ENCODE measurements at places on chromosomes 6 and 20.

- DNase-seq = no peak
Observed at GRCh38 chr6:6220718-6221117, 99.7 kb downstream of the F13A1 start.

DNA sequence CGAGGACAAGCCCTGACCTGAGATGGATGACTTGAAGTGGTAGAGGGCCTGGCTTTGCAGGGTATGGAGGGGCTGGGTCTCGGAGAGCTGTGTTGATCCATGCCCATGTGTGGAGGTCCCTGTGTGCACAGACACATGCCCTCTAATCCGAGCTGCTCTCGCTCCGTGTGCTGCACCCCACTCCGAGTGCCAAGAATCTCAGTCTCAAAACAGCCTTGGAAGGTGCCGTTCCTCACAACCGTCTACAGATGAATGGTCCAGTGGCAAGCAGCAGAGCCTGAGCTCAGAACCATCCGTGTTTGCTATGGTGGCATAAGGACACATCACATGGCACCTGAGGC lies 92.4 kb downstream of the RAMACL start:
- no peak for DNase-seq

GRCh38 chr20:16848061-16848460 lies 99.9 kb downstream of the OTOR start:
- DNase-seq = no peak

GRCh38 chr20:32988008-32988407 lies 16.2 kb downstream of the SUN5 start:
- no peak for DNase-seq

DNA sequence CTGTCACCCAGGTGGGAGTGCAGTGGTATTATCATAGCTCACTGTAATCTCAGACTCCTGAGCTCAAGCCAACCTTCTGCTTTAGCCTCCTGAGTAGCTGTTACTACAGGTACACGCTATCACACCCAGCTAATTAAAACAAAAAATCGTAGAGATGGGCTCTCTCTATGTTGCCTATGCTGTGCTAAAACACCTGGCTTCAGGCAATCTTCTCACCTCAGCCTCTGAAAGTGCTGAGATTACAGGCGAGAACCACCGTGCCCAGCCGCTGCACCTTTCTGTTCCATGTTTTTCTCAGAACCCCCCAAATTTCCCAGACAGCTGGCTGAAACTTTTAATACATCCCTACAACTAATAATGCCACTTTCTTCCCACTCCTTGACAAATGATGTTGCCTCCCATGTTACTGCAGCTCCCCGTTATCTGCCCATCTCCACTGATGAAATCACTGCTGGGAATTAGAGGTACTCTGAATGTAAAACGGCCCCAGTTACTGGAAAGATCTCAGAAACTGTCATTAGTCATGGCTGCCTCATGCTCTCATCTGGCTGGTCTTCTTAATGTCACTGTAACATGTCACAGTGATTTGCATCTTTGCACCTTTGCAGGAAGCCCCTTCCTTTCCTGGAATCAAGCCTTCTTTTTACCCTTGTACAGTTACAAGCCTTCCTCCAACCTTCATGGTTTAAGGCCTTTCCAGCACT lies 697.5 kb downstream of the PRKN start:
- no peak for DNase-seq

GRCh38 chr20:45964006-45964400 lies 8.0 kb downstream of the ZNF335 start:
- no peak for DNase-seq

DNA sequence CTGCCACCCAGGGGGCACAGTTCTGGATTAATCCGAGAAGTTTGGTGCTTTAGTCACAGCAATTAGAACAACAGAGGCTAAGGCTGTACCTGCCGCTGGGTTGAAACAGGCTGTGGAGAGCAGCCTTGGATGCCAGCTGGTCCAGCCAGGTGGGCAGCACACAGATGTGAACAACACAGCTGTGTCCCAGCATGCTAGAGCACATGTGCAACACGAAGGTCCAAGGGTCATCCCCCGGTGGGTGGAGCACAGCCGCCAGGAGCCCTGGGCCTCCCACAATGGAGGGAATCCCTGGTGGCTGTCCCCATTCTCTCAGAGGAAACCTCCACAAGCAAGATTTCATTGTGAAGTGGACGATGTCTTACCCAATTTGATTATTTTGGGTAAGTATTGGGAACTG lies 99.2 kb upstream of the SYNDIG1 start:
- no peak for DNase-seq

DNA sequence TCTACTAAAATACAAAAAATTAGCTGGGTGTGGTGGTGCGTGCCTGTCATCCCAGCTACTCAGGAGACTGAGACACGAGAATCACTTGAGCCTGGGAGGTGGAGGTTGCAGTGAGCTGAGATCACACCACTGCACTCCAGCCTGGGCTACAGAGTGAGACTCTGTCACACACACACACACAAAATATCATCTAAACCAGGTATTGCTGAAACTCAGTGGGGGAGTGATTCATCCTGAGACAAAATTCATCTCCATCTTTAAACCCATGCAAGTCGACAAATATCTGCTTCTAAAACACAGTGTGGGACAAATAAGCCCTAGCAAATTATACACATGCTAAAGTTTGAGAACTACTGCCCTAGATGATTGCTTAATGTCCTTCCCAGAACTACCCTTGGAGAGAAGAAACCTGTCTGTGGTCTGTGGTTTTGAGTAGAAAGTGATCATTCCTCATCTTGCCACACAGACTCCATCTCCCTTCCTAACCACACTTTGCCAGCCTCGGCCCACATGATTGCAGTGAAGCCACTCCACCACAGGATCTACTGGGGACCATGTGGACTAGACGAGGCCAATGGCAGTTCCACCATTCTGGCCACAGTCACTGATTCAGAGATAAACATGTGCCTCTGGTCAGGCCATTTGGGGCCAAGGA lies 130.3 kb downstream of the OPRM1 start:
- no peak for DNase-seq

DNA sequence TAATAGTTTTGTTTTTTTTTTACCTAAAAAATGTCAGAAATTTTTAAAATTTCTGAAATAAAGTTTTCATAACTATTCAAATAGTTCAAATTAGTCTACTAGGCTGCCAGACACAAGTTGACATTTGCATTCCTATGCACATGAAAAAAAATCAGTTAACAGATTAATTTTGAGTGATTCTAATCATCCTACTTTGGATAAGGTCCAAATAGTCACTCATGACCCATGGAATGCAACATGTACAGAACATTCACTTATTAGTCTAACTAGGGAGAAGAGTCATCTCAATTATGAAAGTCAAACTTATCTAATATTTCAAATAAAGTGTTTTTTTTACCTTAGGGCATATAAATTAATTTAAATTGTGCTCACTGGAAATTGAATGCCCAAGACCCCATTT lies 390.2 kb downstream of the EPM2A start:
- no peak for DNase-seq

DNA sequence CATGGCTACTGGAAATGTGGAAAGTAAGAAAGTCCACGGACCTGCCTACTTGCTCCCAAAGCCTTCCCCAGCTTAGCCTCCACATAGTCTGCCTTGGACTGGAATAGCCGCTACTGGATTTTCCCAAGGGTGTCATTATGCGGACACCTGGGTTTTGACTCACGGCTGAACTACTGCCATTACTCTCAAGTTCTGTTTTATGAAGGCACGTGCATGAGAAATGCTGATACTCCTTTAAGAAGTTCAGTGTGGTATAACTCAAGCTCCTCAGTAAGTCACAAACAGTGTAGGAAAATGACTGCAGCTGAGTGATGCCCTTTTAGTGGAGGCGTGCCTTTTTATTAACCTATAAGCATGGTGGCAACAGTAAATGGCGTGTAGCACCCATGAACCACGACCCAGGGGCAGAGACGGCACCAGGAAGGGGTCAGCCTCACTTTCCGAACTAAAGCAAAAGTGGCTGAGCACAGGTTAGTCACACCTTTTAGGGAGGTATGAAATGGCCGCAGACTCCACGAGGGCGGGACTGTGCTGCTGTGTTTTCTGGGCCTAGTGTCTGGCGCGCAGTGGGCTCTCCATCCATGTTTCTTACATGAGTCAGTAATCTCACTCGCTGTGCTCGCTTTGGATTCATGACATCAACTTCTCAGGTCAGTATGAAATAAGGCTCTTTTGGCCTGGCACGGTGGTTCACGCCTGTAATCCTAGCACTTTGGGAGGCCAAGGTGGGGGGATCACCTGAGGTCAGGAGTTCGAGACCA lies 23.9 kb downstream of the PSMG4 start:
- DNase-seq = no peak

- no peak for DNase-seq
Observed at GRCh38 chr6:53263917-53264316, 84.8 kb downstream of the ELOVL5 start.

GRCh38 chr6:14200047-14200446 lies 82.5 kb downstream of the CD83 start:
- no peak for DNase-seq

GRCh38 chr6:121436274-121436857 lies 920 bp downstream of the GJA1 start:
- no peak for DNase-seq

DNA sequence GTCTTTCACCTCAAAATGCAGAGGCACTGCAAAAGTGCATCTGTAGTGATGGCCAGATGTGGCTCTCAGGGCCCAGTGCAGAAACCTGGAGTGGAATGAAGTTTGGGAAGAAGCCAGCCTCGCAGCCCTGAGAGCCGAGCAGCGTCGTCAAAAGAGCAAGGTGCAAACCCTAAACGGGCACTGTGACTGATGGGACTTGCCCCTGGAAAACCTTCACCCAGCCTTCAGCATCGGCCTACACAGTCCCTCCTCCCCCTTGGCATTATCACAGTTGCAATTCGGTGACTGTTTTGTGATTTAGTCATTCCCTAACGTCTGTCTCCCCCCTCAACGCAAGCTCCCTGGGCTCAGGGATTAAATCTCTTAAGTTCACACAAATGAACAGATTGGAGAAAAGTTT lies 38.6 kb downstream of the TAF4 start:
- no peak for DNase-seq

- no peak for DNase-seq
Observed at GRCh38 chr6:99184696-99185095, 164.8 kb downstream of the FAXC start.

DNA sequence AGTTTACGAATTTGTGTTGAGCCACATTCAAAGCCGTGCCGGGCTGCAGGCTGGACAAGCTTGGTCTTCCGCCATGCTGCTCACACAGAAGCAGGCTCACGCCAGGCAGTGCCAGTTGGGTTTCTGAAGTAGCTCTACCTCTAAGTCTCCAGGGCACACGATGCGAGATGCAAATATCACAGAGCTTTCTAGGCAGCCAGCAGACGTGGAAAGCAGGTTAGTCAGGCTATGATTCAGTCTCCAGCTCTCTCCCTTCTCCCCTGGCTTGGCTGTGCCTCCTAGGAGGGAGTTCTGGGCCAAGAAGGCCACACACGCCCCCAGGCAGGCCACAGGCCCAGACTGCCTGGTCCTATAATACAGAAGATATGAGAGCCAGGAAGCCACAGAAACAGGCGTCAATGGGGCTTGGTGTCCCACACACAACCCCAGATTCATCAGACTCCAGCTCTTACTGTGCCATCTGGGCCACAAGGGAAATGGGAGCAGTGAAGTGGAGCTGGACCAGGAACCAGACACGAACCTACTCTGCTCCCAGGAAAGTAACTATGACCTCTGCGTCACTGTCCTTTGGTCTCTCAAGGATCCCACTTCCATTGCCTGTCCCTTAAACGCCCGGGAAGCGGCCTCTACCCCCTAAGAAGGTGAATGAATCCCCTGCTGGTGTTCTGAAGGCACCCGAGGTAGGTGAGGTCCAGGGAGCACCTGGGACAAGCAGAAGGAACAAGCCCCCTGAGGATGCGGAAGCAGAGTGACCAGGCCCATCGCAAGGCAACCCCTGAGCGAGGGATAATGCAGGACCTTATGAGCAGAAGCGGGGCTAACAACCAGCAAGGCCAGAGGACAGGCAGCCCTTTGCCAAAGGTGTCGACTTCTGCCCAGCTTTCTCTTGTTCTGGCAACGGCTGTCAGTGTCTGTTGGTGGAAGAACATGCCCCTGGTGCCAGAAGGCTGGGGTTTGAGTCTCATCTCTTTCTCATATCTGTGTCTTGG lies 61.2 kb downstream of the GFOD1 start:
- no peak for DNase-seq

DNA sequence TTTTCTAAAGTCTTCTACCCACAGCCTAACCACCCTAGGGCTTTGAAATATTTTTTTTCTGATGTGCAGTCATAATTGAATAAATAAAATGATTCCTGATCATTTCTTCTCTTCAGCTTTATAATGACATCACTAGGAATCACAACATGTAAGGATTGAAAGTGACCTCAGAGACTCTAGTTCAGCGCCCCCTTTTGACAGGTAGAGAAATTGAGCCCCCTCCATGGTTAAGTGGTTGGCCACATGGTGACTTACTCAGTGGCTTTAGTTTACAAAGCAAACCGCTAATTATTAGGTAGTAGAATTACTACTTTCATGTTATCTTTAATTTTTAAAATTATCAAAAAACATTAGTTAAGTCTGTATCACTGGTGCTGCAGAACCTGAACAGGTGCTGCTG lies 13.3 kb upstream of the SLC2A12 start:
- no peak for DNase-seq

GRCh38 chr20:59463541-59463940 lies 140.8 kb upstream of the PHACTR3 start:
- no peak for DNase-seq

GRCh38 chr6:149852881-149853280 lies 11.3 kb downstream of the LRP11 start:
- no peak for DNase-seq

DNA sequence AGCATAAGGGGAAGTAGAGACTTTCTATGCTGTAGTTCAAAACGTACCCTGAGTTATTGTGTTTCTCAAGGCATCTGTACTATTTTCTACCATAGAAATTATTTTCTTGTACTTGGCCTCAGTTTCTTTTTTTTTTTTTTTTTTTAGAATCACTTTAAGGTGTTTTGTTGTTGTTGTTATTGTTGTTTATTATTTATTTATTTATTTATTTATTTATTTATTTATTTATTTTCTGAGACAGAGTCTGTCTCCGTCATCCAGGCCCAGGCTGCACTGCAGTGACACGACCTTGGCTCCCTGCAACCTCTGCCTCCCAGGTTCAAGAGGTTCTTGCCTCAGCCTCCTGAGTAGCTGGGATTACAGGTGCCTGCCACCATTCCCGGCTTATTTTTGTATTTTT lies 179.1 kb downstream of the GRIK2 start:
- no peak for DNase-seq

DNA sequence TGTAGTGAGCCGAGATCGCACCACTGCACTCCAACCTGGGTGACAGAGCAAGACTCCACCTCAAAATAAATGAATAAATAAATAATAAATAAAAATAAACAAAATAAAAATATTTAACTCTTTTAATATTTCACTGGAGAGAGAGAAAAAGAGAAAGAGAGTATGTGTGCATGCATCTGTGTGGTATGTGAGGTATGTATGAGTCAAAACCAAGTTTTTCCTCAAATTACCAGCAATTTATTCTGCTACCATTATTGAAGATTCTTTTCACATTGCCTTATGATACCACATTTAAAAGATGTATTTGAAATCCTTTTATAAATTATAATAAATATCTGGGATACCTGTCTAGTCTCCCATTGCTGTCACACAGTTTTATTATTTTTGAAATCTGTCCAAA lies 122.1 kb downstream of the CD164 start:
- DNase-seq = no peak

Measured in DMS153 (cell line).